Keratinocyte (primary cell): ENCODE measurements at places on chromosomes 12 and 14. TPM values are rescaled to one million over a fixed set of nuclear protein-coding genes. Genes with fewer than 3 reads are reported as not detected.

DNA sequence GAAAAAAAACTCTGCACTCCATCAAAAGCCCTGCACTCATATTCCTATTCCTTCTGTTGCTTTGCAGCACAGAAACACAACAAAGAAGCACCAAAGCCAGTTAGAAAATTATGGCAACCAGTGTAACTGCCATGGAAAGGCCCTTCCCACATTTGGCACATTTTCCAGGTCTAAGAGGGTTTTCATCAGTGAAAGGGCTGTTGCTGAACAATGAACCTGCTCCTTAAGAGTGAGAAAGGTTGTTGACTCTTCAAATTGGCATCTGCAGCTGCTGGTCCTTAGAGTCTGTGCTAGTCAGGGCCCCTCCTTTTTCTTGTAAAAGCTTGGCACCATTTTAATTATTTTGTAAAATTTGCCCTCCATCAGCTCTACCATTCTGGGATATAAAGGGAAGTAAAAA is 378.7 kb upstream of the KITLG start:
- no peak overlapping the region for H3K4me3 ChIP-seq
- DNase-seq, result no peak
- H3K36me3 ChIP-seq, result no peaks in the 10 kb centered on the region
- peaks cover 3% of the 10 kb centered on the region for H3K4me1 ChIP-seq
- H3K27me3 ChIP-seq, result no peaks in the 10 kb centered on the region

The STYK1 gene
- polyA plus RNA-seq, result 2.0 to 2.8 TPM (median 2.3 TPM) in 3 replicates

The AMDHD1 gene
- polyA plus RNA-seq, result 0.31 to 0.84 TPM (median 0.68 TPM) in 3 replicates

DNA sequence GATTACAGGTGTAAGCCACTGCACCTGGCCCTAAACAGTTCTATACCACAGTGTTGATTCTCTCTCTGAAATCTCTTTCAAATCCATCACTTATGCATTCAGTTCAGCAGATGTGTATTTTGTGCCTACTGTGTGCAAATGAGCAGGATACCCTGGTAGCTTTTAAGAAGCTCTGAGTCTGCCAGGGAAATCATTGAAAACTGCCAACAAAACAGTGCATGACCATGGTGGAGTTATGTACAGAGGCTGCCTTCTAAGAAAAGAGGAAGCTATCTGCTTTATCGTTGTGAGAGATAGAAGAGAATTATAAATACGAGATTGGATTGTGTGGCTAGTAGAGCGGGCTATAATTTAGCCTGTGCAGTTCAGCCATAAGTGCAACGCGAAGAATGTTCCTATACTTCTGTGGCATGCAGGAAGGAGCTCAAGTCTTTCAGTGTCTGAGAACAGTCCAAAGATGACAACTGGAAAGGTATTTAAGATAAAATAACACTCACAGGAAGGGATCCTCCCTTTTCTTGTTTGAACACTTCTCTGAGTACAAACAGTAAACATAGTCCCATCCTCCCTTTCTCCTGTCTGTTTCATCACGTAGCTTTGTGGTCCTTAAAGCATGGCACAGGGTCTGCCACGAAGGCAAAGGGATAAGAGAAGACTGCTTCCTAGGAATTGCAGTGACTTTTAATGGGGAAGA is 4.3 kb downstream of the DIP2B start:
- peak overlapping the region; percentile 94 for H3K27ac ChIP-seq
- H3K4me3 ChIP-seq, result no peak overlapping the region
- peaks cover 2% of the 10 kb centered on the region for H3K36me3 ChIP-seq
- H3K4me1 ChIP-seq, result peaks cover 40% of the 10 kb centered on the region
- DNase-seq, result no peak
- no peaks in the 10 kb centered on the region for H3K27me3 ChIP-seq

DNA sequence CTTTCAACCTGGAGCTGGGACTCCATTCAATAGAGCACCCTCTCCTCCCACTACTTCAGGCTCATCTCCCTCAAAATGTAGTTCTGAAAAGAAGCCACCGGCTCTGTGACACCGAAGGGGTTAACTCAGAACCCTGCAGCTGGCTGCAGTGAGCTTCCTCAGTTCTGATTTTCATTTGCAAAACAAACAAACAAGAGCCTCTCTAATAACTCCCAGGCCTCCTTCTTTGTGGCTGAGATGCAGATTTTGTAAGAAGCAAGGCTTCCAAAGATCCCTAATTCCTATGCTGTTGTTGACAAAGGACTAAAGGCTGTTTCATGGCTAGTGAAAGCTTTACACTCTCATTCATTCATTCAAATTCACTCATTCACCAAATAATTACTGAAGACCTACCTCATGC is 333.4 kb upstream of the TBX3 start:
- H3K36me3 ChIP-seq, result no peaks in the 10 kb centered on the region
- H3K27me3 ChIP-seq, result no peaks in the 10 kb centered on the region
- DNase-seq, result no peak
- no peak overlapping the region for H3K27ac ChIP-seq

GRCh38 chr14:71361336-71361735 is 454.1 kb downstream of the PCNX1 start:
- no peak for DNase-seq
- no peak overlapping the region for H3K4me3 ChIP-seq
- H3K27me3 ChIP-seq, result no peaks in the 10 kb centered on the region
- no peak overlapping the region for H3K27ac ChIP-seq
- H3K4me1 ChIP-seq, result peaks cover 37% of the 10 kb centered on the region
- H3K36me3 ChIP-seq, result no peaks in the 10 kb centered on the region

DNA sequence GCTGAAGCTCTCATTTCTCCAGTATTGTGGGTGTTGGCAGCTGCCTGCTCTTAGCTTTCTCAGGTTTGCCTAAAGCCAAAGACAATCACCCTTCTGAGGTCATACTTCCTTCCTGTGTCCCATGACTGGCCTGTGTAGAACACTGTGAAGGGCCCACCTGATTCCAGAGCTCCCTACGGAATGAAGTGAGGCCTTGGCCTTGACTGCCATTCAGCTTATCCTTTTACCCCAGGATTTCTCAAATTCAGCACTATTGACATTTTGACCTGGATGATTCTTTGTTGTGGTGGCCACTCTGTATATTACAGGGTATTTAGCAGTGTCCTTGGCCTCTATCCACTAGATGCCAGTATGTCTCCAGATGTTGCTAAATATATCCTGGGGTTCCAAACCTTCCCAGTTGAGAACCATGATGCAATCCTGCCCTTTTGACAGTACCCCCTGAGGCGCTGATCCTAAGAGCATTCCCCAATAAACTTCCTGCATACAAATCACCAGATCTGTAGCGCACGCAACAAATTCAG is 112.3 kb upstream of the KRR1 start:
- peaks cover 10% of the 10 kb centered on the region for H3K4me1 ChIP-seq
- no peaks in the 10 kb centered on the region for H3K27me3 ChIP-seq
- H3K4me3 ChIP-seq, result no peak overlapping the region
- H3K36me3 ChIP-seq, result no peaks in the 10 kb centered on the region
- peak overlapping the region; percentile 54 for H3K27ac ChIP-seq

GRCh38 chr12:130959632-130960031 is 5.9 kb downstream of the ADGRD1 start:
- no peak for DNase-seq
- no peak overlapping the region for H3K27ac ChIP-seq
- H3K4me1 ChIP-seq, result no peaks in the 10 kb centered on the region
- peaks cover 2% of the 10 kb centered on the region for H3K27me3 ChIP-seq
- no peaks in the 10 kb centered on the region for H3K36me3 ChIP-seq
- no peak overlapping the region for H3K4me3 ChIP-seq

GRCh38 chr14:58918066-58918738 is 270.3 kb upstream of the DAAM1 start:
- H3K4me1 ChIP-seq, result peaks cover 11% of the 10 kb centered on the region
- DNase-seq, result peak; percentile 9
- no peak overlapping the region for H3K27ac ChIP-seq

The SYNDIG1L gene
- polyA plus RNA-seq, result not detected in 3 replicates

The SIRT4 gene
- 0.75 to 1.7 TPM (median 0.98 TPM) in 3 replicates for polyA plus RNA-seq

DNA sequence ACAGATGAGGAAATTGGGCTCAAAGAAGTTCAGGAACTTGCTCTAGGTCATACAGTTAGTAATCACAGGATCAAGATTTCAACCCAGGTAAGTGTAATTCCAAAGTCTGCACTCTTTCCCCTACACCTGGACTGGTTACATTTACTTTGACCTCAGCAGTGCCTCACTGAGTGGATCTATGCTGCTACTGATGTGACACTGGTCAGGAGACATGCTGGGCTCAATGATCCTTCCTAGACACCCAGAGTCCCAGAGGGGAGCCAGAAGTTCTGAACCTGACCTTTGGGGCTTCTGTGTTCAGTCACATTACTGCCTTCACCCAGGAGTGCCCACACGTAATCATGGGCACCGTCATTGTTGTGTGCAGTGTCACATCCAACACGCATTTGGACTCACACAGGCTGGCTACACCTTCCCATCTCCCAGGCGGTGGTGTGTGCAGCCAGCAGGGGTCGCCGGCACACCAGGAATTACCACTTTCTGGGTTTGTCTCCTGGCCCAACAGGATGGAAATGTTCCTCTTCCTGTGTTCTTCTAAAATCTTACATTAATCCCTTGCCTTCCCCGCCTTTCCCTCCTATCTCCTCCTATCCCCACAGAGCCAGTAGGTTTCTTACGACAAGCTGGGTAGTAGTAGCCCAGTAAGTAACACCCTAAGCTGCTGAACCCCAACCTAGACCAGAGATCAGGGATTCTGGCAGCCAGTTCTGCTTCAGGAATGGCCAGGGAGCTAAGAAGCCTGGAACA is 25.6 kb downstream of the CALCOCO1 start:
- peaks cover 8% of the 10 kb centered on the region for H3K4me1 ChIP-seq
- no peak for DNase-seq
- peaks cover 15% of the 10 kb centered on the region for H3K27me3 ChIP-seq

GRCh38 chr14:20711685-20712084 is 23.1 kb downstream of the ANG start:
- no peak for DNase-seq
- H3K27ac ChIP-seq, result no peak overlapping the region
- H3K4me3 ChIP-seq, result no peak overlapping the region
- no peaks in the 10 kb centered on the region for H3K4me1 ChIP-seq
- H3K36me3 ChIP-seq, result no peaks in the 10 kb centered on the region
- H3K27me3 ChIP-seq, result no peaks in the 10 kb centered on the region

DNA sequence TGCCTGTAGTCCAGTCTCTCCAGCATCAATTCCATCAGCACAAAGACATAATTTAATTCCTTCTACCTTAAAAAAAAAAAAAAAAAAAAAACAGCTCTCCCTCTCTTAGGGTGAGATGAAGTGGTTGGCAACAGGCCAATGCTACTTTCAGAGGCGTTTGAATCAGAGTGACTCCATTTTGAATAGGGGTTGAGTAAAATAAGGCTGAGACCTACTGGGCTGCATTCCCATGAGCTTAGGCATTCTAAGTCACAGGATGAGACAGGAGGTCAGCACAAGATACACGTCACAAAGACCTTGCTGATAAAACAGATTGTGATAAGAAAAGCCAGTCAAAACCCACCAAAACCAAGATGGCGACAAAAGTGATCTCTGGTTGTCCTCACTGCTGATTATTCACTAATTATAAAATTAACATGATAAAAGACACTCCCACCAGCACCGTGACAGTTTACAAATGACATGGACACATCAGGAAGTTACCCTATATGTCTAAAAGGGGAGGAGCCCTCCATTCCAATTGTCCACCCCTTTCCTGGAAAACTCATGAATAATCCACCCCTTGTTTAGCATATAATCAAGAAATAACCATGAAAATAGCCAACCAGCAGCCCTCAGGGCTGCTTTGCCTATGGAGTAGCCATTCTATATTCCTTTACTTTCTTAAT is 6.9 kb upstream of the TCL1B start:
- H3K36me3 ChIP-seq, result no peaks in the 10 kb centered on the region
- no peaks in the 10 kb centered on the region for H3K4me1 ChIP-seq
- no peak for DNase-seq

The DHH gene
- polyA plus RNA-seq, result not detected in 3 replicates

DNA sequence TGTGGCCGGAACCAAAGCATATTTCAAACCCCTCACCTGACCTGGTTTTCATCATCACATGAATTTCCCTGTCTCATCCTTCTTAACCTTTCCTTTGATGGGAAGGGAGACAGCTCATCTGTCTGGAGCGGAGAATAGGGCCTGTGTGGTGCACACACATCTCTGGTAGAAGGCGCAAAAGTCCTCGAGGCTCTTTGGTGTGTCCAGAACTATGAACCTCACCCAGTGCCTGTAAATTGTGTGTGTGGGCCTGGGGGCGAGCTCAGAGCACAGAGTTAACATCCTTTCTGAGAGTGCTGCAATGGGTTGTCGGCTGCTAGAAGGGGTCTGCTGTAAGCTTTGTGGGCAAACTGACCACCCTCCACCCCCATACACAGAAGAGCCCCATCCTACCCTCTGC is 749 bp downstream of the GALNT6 start:
- peaks cover 54% of the 10 kb centered on the region for H3K4me1 ChIP-seq
- peak overlapping the region; percentile 81 for H3K4me3 ChIP-seq
- H3K27me3 ChIP-seq, result no peaks in the 10 kb centered on the region
- DNase-seq, result no peak
- peak overlapping the region; percentile 84 for H3K27ac ChIP-seq
- peaks cover 2% of the 10 kb centered on the region for H3K36me3 ChIP-seq
